ENCODE measurements at places on chromosomes 7 and 10.
A peak's percentile ranks its signal among the peaks of the same experiment; 100 is the strongest.

DNA sequence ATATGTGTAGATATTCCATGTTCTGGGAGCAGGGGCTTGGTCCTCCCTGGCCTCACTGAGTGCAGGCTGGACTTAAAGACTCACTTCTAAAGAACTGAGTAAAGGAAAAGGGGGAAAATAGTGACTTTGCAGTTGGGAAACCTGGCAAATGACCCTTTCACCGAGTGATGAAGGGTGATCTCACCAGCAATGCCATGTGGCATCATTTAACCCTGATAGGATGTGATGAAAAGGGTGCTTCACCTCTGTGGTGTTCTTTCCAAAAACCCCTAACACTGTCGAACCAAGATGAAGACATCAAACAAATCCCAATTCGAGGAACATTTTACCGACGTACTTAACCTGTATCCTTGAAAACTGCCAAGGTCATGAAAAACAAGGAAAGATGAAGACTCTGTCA lies 71.9 kb downstream of the AOAH start:
- no peak for DNase-seq

- no peak for DNase-seq
Observed at GRCh38 chr7:55464422-55464821, 99.3 kb downstream of the LANCL2 start.

GRCh38 chr10:89632824-89633223 lies 12.2 kb downstream of the PANK1 start:
- no peak for DNase-seq

DNA sequence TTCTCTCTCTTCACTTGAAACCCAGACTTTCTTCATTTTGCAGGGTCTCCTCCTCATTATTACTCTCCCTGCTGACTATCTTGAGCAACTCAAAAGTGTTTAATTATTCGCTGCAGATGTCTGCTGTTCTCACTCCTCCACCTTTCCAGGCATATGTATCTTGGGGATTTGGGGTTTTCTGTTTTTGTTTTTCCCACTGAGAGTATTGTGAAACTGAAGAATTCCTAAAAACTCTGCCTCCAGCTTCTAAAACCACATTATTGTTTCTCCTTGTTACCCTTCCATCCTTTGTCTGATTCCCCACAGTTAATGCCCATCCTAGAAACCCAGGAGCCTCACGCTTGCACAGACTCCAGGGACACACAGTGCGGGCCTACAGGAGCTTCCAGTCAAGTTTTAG lies 51.3 kb downstream of the WNT2 start:
- peak; percentile 60 for DNase-seq

GRCh38 chr10:52678611-52679010 lies 94.0 kb downstream of the MBL2 start:
- no peak for DNase-seq

- no peak for DNase-seq
Observed at GRCh38 chr7:151174246-151175046, 7.0 kb upstream of the GBX1 start.

GRCh38 chr10:108275895-108276685 lies 1111.6 kb upstream of the SORCS1 start:
- no peak for DNase-seq

- DNase-seq, result no peak
Observed at GRCh38 chr10:93589648-93590562, 11.1 kb downstream of the RBP4 start.

DNA sequence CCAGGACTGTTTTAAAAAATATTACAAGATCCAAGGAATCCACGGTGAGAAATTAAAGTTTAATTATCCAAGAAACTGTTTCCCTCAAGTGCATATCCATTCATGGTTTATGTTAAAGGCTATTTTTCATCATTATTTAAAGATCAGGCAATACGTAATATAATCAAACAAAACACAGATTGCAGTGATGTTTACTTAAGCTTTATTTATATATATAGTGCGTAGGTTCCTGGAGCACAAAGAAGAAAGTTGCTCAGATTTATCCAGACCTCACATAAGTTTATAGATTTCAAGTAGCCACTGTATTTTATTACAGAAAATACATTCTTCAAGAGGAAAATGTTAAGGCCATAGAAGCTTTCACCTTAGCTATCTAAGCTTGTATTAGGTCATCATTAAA lies 210.0 kb upstream of the KLF14 start:
- DNase-seq, result no peak

- no peak for DNase-seq
Observed at GRCh38 chr10:60566096-60566495, 176.4 kb upstream of the ANK3 start.

DNA sequence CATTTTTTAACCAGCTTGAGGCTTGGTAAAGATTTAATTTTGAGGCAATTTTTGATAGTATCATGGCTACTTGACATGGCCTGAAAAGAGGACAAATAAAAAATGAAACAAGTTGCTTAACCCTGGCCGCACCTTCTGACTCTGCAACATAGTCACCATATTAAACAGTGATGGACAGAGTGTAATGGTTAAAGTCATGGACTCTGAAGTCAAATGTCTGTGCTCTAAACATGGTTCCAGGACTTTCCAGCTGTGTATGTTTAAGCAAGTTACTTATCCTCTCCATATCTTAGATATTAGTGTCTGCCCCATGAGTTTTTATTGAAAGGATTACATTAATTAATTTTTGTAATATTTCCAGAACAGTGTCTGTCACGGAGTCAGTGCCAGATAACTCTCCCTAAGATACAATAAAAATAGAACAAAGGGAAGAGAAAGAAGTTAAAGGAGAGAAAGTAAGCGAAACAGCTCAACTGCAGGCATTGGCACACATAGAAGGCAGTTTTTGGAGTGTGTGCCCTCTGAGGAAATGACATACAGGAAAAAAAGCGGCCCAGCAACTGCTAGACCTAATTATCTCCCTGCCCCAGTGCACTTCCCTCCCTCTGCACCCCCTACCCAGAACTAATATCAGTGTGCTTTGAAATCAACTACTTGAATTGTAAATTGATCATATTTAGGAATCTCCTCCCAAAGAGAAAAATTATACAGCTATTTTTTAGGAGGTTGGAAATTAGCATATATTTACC lies 65.3 kb downstream of the MACC1 start:
- no peak for DNase-seq
